ENCODE measurements at places on chromosomes 12 and 14.
A peak's percentile ranks its signal among the peaks of the same experiment; 100 is the strongest.

DNA sequence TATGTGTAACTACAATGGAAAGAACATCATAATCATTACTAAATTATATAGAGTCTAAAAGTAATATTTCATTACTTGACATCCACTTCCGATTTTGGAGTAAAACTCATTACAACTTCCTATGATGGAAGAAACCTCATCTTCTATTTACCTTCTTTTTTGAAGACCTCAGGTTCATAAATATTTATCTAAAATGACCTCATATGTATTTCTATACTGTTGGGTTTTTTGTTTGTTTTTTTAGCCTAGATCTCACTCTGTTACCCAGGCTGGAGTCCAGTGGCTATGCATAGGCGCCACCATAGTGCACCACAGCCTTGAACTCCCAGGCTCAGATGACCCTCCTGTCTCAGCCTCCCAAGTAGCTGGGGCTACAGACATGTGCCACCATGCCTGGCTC lies 39.9 kb upstream of the BMAL2 start:
- DNase-seq, result no peak

GRCh38 chr12:54065677-54066076 lies 12.0 kb downstream of the HOXC4 start:
- no peak for DNase-seq

- no peak for DNase-seq
Measured at GRCh38 chr12:120741476-120742421, 16.1 kb downstream of the ACADS start.

GRCh38 chr14:74610866-74611649 lies 979 bp downstream of the LTBP2 start:
- DNase-seq, result no peak

- no peak for DNase-seq
Measured at GRCh38 chr12:120181991-120182631, 12.4 kb downstream of the GCN1 start.

- no peak for DNase-seq
Measured at GRCh38 chr14:40806471-40806870, 800.2 kb upstream of the LRFN5 start.

- DNase-seq, result peak; percentile 50
Measured at GRCh38 chr12:82687021-82688011, 610 bp downstream of the TMTC2 start.

DNA sequence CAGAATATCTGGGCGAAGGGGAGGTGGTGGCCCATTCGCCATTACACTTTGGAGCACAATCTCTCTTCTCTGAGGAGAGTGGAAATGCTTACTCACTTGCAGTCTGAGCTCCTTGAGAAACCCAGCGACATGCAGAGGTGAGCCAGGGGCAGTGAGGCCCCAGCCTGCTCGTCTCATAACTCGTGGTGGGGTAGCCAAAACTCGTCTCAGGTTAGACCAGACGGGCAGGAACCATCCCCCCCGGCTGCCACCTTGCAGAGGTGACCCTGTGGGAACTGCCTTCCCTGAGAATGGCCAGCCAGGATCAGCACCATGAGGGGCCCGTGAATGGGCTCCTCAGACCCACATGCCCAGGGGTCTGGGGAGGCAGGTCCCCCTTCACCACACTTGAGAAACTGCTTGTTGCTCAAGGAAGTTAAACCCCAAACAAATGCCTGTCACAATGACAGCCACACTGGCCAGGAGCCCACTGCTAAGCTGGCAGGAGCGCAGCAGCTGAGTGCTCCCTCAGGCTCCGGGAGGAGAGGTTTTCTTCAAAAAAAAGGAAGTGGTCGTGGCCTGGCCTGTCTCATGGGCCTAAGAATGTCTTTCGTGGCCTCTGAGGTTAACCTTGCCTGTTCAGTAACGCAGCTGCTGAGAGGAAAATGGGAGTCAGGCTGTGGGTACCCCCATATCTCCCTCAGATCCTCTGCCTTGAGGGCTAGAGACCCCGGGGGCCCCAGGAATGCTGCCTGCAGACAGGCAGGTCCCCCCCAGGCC lies 9.2 kb upstream of the ALDH2 start:
- DNase-seq, result no peak

- no peak for DNase-seq
Measured at GRCh38 chr14:66248256-66248655, 237.9 kb upstream of the CCDC196 start.

GRCh38 chr14:29734732-29735131 lies 192.9 kb downstream of the PRKD1 start:
- DNase-seq, result no peak

DNA sequence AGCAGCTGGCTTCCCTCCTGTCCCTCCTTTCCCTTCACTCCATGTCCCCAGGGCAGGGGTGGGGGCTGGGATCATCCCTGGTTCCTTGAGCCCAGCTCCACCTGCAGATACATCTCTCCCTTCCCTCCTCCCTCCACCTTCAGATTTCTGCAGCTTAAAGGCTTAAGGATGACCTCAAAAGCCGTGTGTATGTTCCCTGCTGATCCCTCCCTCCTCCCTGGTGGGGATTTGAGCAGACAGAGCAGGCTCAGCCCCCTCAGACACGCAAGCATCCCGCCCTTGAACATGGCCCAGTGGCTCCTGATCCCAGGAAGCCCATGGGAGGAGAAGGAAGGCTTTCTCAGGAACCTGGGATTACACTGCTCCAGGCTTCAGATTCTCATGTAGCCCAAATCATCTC lies 82.9 kb upstream of the RIN3 start:
- DNase-seq, result no peak

- DNase-seq, result no peak
Measured at GRCh38 chr12:53226815-53227214, 5.2 kb downstream of the RARG start.

DNA sequence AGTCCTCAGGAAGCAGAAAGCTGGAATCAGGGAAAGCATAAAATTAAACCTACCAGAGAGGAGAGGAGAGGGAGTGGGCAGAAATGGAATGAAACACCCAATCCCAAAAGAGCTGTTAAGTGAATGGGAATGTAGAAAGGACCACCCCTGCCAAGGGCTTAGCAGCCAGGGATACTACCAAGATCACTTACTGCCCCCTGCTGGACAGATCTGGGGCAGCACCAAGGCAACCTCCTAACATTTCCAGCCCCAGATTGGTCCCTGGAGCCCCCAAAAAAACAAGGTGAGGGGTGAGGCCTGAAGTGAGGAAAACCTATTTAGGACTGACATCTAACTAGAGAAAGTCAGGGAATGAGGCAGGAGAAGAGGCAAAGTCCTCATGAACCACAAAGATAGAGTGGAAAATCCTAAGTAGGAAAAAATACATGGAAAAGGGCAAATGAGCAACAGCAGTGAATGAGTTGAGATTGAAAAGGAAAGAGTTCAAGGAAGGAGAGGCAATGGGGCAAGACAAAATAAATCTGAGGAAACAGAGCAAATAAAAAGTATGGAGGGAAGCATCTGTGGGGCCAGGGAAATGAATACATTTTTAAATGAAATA lies 11.2 kb upstream of the FKBP11 start:
- DNase-seq, result peak; percentile 70

GRCh38 chr12:52057638-52058576 lies 6.7 kb downstream of the NR4A1 start:
- DNase-seq, result no peak

DNA sequence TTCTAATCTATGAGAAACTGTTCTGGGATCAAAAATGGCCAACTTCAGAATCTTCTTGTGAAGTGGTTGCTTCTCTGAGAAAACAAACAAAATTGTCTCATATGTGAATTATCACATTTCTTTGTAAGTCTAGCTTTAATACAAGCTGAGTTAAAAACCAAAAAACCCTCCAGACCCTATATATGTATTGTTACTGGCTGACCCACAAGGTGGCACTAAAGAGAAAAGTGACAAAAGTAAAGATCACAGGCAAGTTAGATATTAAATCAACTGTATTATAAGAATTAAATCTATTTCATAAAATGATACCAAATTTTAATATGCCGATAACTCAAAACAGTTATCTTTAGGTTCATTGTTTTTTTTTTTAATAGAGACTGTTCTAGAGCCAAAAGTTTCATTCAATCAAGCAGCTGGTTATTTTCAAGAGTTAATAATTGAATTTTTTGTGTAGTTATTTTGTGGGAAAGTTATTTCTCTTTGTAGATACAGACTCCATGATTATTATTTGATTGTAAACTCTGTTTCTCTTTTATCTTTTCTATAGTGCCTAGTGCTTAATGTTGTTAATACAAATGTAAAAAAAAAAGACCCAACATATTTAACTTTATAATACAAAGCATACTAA lies 7.5 kb upstream of the TRHDE start:
- DNase-seq, result no peak

DNA sequence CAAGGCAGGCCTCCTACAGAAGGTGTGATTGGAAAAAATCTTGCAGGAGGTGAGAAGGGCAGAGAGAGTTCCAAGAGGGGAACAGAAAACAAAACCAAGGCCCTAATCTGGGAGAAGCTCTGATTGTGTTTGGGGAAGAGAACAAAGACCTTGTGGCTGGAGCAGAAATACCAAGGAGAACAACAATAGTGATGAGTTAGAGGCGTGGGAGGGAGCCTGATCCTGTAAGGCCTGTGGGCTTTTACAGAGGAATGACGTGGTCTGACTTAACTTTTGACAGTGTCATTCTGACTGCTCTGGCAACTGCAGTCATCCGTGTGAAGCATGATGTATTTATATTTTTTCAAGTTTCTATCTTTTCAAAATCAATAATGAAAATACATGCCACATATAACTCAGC lies 200.6 kb downstream of the ANO4 start:
- DNase-seq, result no peak

GRCh38 chr14:61476754-61477410 lies 155.5 kb downstream of the PRKCH start:
- DNase-seq, result no peak

GRCh38 chr14:96821501-96821900 lies 24.3 kb downstream of the VRK1 start:
- no peak for DNase-seq

DNA sequence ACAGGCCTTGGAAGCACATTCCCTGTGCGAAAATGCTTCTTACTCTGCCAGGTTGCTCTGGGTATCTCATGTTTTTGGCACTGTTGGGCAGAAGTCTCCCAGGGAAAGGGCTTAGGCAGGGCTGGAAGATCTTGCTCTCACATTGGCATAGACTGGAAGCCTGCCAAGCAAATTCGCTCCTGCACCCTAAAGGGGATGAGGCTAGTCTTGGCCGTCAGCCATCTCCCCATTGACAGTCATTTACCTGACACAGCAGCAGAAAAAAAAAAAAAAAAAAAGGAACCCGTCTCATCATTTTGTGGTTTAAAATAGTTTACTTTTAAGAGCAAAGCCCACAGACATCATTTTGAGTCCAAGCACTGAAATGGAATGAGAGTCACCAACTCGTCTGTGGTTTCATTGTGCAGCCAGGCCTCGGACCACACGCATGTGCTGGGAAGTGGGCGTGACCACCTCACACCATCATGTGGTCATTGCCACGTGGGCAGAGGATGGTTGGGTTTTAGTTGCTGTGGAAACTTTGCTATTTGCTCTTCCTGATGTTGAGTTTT lies 84.8 kb downstream of the NRXN3 start:
- no peak for DNase-seq

GRCh38 chr12:95774311-95775045 lies 16.1 kb downstream of the NTN4 start:
- DNase-seq, result no peak

DNA sequence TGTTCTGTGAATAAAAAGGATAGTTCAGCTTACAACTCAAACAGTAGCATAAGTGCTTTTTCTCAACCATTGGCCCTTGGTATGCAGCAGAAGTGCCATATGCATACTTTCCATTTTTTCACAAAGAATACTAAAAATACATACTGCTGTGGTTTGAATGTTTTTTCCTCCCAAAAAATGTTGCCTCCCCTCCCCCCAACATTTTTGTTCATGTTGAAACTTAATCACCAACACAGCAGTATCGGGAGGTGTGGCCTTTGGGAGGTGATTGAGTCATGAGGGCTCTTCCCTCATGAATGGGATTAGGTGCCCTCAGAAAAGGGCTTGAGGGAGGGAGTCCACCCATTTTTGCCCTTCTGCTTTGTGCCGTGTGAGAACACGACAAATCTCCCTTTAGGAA lies 198.6 kb downstream of the ESR2 start:
- no peak for DNase-seq

DNA sequence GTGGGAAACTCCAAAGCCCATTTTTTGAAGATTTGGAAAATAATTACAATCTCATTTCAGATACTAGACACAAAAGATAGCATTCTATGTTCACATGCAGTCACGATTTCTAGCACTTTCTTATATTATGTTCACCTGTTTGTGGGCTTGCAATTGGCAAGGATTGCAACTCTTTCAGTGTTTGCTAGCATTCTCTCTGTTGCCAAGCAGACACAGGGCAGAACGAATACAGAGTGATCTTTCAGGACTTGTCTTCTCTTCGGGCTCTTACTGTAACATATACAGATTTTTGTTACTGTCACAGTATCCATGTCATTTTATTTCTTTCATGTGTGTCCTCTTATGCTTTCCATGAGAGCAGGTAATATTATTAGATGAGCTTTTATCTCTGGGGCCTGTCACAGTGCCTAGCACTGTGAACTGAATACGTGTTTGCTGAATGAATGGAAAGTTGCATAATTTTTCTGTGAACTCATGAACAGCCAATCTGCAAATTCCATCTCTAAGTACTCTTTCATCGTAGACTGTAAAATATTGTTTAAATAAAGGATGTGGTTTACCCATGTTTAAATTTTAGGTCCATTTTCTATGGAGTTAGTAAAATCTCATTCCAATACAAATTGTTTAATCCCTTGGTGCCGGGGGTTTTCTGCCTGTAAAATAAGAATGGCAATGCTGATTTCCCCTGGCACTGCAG lies 105.1 kb downstream of the BMP4 start:
- no peak for DNase-seq

DNA sequence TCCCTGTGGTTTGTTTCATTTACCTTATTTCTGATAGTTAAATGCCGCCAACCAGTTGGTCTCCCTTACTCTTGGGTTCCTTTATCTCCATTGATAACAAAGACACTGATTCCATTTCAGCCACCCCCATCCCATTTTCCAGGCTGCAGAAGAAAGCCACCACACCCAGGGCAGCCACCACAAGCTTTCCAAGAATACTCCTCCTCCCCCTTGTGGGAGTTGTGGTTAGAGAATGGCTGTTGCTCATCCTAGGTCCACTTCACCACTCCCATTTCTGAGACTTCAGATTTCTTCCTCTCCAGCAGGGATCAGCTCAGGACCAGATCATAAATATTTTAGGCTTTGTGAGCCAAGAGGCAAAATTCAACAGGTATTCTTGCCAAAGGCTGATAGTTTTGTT lies 73.9 kb downstream of the ANO4 start:
- DNase-seq, result no peak
